SJCRH30 (cell line): ENCODE measurements at places on chromosomes 7 and 10. TPM values are rescaled to one million over a fixed set of nuclear protein-coding genes. Genes with fewer than 3 reads are reported as not detected.

The SPDYE11 gene
- total RNA-seq, result not detected in 2 replicates

DNA sequence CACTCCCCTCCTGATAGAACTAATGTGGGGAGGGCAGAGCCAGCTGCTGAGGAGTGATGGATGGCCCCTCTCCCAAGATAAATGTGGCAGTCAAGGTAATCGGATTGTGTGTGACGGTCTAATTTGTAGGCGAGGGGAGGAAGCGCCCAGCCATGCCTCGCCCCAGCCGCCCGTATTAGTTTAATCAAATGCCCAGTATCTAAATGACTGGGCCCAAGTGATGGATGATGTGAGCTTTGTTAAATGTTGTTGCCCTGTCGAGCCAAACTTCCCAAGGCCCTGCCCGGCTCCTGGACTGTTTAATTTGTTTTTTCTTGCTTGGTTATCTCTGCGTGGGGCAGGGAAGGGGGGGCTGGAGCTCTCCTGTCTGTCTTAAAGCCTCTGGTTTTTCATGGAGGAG is 88.4 kb upstream of the PPIF start:
- no peak overlapping the region for H3K27ac ChIP-seq
- DNase-seq, result no peak
- peaks cover 6% of the 10 kb centered on the region for H3K36me3 ChIP-seq

- no peak overlapping the region for H3K27ac ChIP-seq
- H3K4me1 ChIP-seq, result no peaks in the 10 kb centered on the region; the same call in 1 of the 2 replicates
- no peak overlapping the region for H3K4me3 ChIP-seq
- peaks cover 2% of the 10 kb centered on the region; the same call in 1 of the 2 replicates for H3K36me3 ChIP-seq
- peak; percentile 36 for DNase-seq
- H3K27me3 ChIP-seq, result no peaks in the 10 kb centered on the region
These were observed 171.2 kb downstream of the ARHGAP21 start for GRCh38 chr10:24552346-24553016.

The LIPF gene
- total RNA-seq, result not detected in 2 replicates

The ASIC3 gene
- total RNA-seq, result 1.3 and 1.5 TPM in 2 replicates

DNA sequence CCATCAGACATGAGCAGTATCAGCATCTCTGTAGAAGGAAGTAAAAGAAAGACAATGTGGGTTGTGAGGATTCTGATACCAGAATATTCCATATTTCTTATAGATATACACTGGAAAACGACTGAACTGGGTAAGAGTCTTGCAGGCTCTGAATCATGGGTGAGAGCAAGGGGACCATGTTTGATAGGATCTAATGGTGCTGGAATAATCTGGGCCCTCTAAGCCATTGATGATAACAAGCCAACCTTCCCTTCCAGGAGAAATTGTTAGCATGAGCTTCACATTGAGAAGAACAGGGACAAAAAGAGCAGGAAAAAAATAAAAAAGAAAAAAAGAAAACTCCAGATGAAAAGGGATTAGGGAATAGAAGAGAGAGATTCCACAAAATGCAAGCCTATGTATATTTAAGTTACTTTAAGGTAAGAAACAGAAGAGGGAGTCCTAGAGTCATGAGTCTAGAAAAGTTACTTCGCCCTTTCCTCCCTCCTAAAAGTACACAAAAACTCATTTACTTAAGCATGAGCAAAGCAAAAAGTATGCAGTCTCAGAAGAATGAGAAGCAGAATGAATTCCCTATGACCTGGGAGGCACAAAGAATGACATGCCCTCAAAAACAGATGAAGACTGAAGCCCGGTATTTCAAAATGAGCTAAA is 181.9 kb downstream of the TMEM26 start:
- no peak overlapping the region for H3K4me3 ChIP-seq
- H3K27ac ChIP-seq, result no peak overlapping the region
- H3K4me1 ChIP-seq, result no peaks in the 10 kb centered on the region
- peak; percentile 1 for DNase-seq
- H3K27me3 ChIP-seq, result no peaks in the 10 kb centered on the region

The TBXAS1 gene
- 2.9 and 3.2 TPM in 2 replicates for total RNA-seq

GRCh38 chr10:52215745-52216361 is 98.2 kb upstream of the DKK1 start:
- H3K4me1 ChIP-seq, result peaks cover 20% of the 10 kb centered on the region
- no peaks in the 10 kb centered on the region for H3K36me3 ChIP-seq
- H3K27me3 ChIP-seq, result no peaks in the 10 kb centered on the region

The BBS9 gene
- total RNA-seq, result 9.1 and 9.3 TPM in 2 replicates

GRCh38 chr10:71599518-71599917 is 120.1 kb downstream of the C10orf105 start:
- H3K4me1 ChIP-seq, result peaks cover 27% of the 10 kb centered on the region
- H3K27me3 ChIP-seq, result no peaks in the 10 kb centered on the region
- DNase-seq, result no peak
- peak overlapping the region; percentile 48; the same call in 1 of the 2 replicates for H3K27ac ChIP-seq
- no peak overlapping the region for H3K4me3 ChIP-seq

DNA sequence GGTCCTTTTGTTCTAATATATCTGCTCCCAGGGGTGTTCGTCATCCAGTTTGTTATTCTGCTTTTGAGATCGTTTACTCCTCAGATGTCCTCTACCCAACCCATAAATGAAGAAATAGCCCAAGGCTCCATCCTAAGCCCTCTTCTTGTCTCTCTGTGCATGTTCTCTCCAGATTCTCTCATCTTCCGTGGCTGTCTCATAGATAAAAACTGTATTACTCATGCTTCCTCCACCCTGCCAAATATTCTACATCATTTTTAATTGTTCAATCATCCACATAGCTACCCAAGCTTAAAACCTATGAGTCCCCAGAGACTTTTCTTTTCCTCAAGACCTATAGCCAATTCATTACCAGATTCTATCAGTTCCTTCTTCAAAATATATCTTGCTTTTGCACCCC is 44.9 kb downstream of the CAV1 start:
- H3K4me1 ChIP-seq, result peaks cover 32% of the 10 kb centered on the region
- peak overlapping the region; percentile 93 for H3K27ac ChIP-seq
- H3K4me3 ChIP-seq, result no peak overlapping the region
- H3K27me3 ChIP-seq, result no peaks in the 10 kb centered on the region

DNA sequence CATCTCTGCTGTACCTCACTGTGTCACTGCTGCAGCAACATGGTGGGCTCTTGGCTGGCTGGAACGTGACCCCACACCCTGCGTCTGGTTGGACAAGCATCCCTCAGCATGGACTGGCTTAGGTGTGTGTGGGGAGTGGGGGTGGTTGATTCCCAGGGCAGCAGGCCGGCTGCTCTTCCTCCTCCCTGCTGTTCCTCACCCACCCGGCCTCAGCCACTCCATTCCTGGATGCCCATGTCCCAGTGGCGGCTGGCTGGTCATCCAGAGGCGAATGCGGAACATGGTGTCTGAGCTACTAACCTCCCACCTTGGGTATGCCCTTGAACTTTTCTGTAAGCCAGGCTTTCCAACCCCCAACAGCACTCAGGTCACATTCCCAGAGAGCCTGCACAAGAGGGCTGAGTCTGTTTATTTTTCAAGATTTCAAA is 81.2 kb downstream of the GRK5 start:
- H3K36me3 ChIP-seq, result no peaks in the 10 kb centered on the region
- no peak overlapping the region for H3K27ac ChIP-seq

GRCh38 chr7:25694211-25694610 is 457.8 kb upstream of the NFE2L3 start:
- no peaks in the 10 kb centered on the region for H3K27me3 ChIP-seq
- no peak overlapping the region for H3K27ac ChIP-seq
- DNase-seq, result no peak
- 0 out of 2 replicates have a peak, but pooled peaks cover 3% of the 10 kb centered on the region for H3K4me1 ChIP-seq
- H3K36me3 ChIP-seq, result no peaks in the 10 kb centered on the region

DNA sequence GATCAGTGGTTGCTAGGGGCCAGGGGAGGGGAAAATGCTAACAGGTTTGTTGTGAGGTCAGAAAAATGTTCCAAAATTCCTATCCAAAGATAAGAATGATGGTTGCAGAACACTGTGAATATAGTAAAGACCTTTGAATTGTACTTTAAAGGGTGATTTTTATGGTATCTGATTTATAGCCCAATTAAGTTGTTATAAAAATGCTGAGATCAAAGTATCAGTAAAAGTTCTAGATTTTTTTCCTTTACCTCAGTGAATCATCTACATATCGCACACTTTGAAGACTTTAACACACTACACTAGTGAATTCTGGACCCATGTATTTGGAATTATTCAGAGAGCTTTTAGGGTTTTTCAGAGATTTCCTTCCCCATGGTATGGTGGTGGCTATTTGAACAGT is 275.4 kb downstream of the WDR37 start:
- H3K36me3 ChIP-seq, result no peaks in the 10 kb centered on the region
- no peak overlapping the region for H3K4me3 ChIP-seq
- DNase-seq, result no peak
- H3K4me1 ChIP-seq, result no peaks in the 10 kb centered on the region
- H3K27ac ChIP-seq, result no peak overlapping the region

DNA sequence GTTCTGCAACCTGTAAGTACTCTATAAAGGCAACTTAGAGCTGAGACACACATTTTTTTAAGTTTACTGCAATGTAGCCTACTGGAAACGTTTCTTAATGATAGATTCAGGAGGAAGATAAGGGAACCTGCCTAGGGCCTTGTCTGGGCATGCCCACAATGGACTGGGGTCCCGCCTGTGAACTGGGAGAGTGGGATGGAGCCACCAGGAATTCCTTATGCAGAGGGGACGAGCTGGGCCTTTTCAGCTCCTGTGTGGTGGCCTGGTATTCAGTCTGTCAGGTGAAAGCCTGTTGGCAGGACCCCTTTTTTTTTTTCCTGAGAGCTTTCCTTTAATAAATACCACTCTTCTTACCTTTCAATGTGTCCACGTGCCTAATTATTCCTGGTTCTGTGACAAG is 384.4 kb upstream of the ZWINT start:
- no peaks in the 10 kb centered on the region for H3K27me3 ChIP-seq
- DNase-seq, result no peak
- no peaks in the 10 kb centered on the region for H3K36me3 ChIP-seq
- H3K4me3 ChIP-seq, result no peak overlapping the region
- no peak overlapping the region for H3K27ac ChIP-seq
- no peaks in the 10 kb centered on the region for H3K4me1 ChIP-seq

- H3K4me3 ChIP-seq, result peak within 1 kb of the TSS; percentile 64
- 0 out of 2 replicates have a peak, but pooled peaks cover 3% of the 10 kb centered on the region for H3K4me1 ChIP-seq
- DNase-seq, result peak; percentile 7
- peak within 1 kb of the TSS; percentile 73 for H3K27ac ChIP-seq
- no peaks in the 10 kb centered on the region for H3K27me3 ChIP-seq
These were observed at the start of gene AKR1C3 for GRCh38 chr10:5094265-5095205. TSS of gene AKR1C3 (plus strand) at chr10:5094414. CDS start at chr10:5094445, 31 bp downstream.

GRCh38 chr7:36155811-36156361 is 2.8 kb downstream of the EEPD1 start:
- no peak for DNase-seq
- no peaks in the 10 kb centered on the region for H3K36me3 ChIP-seq
- H3K4me1 ChIP-seq, result 0 out of 2 replicates have a peak, but pooled peaks cover 2% of the 10 kb centered on the region
- no peak overlapping the region for H3K27ac ChIP-seq
- H3K4me3 ChIP-seq, result no peak overlapping the region
- H3K27me3 ChIP-seq, result no peaks in the 10 kb centered on the region

The CALML3 gene
- total RNA-seq, result not detected in 2 replicates
